Umbilical cord (tissue), 2 donors: ENCODE measurements at places on chromosomes 2 and 18. TPM values are rescaled to one million over a fixed set of nuclear protein-coding genes. Genes with fewer than 3 reads are reported as not detected.

SCN7A gene
- total RNA-seq = 2.6 TPM

APOB gene
- 1.7 TPM for total RNA-seq

PLGLB1 gene
- 7.7 TPM for total RNA-seq

SPP2 gene
- total RNA-seq = not detected

COL4A3 gene
- 3.9 TPM for total RNA-seq

CHST9 gene
- 3.4 TPM for total RNA-seq

CHN1 gene
- total RNA-seq = 46.0 TPM

TBC1D8 gene
- total RNA-seq = 16.1 TPM

VWA3B gene
- 6.7 TPM for total RNA-seq

MXD1 gene
- total RNA-seq = 10.1 TPM

FOXI3 gene
- 1.7 TPM for total RNA-seq

CROCC2 gene
- 3.1 TPM for total RNA-seq

TMEM17 gene
- total RNA-seq = 7.0 TPM

OR6B2 gene
- total RNA-seq = 1.7 TPM

IL1RL1 gene
- total RNA-seq = 4.6 TPM

KCNS3 gene
- total RNA-seq = 2.9 TPM

FEV gene
- not detected for total RNA-seq

FAP gene
- 161 TPM for total RNA-seq

SLC4A5 gene
- total RNA-seq = 3.6 TPM

TMEM18 gene
- total RNA-seq = 24.8 TPM

DNER gene
- total RNA-seq = 4.1 TPM

PKDCC gene
- total RNA-seq = 93.2 TPM

ASAP2 gene
- total RNA-seq = 11.3 TPM

CYBRD1 gene
- total RNA-seq = 289 TPM

STPG4 gene
- total RNA-seq = 8.4 TPM

GULP1 gene
- 64.3 TPM for total RNA-seq

RBMS1 gene
- 131 TPM for total RNA-seq
